Stimulated activated CD4-positive, alpha-beta T cell treated with anti-CD3 and anti-CD28 coated beads, TNF-alpha, amount 100 ng/mL, for 1 hour (primary cell): ENCODE measurements at places on chromosomes 4 and X.

GRCh38 chr4:178976861-178977260, 1534.6 kb upstream of the AGA start:
- DNase-seq, result no peak

GRCh38 chr4:25972984-25973745, 59.1 kb downstream of the SMIM20 start:
- no peak for DNase-seq

- no peak for DNase-seq
These were observed 22.6 kb downstream of the NAP1L5 start for GRCh38 chr4:88674979-88675378.

- DNase-seq, result no peak
These were observed 5.6 kb upstream of the PRDX4 start for GRCh38 chrX:23661671-23662070.

GRCh38 chr4:159551281-159551680, 448.4 kb downstream of the RAPGEF2 start:
- no peak for DNase-seq

DNA sequence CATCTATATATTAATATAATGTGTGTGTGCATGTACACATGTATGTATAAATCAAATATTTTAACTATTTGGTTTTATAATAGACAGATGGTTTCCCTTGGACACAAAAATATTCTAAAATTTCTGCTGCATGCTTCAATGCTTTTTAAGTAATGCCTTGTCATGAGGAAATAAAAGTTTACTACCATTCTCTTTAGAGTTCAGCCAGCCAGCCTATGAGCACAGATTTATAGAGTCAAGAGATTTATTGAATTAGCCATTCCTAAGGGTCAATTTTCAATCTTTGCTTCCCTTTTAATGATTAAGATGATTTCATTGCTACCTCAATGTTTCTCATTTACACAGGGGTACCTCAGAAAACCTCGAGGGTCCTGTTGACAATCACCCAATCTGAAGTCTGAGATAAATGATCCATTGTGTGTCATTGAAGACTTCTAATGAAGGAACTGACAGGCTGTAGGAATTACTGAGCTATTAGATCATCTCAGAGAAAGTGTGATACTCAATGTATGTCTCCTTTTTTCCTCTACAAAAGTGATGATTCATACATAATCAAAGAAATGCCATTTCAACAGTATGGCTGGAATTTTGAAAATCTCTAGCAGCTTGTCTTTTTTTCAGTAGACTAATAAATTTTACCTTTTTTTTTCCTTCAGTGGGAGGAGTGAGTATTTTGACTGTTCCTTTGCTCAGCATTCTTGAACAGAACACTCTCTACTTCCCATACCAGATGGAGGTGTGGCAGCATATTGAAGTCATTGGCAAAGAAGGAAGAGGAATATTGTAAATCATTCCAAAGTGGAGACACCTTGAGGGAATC, 222.6 kb upstream of the PCDH18 start:
- no peak for DNase-seq

DNA sequence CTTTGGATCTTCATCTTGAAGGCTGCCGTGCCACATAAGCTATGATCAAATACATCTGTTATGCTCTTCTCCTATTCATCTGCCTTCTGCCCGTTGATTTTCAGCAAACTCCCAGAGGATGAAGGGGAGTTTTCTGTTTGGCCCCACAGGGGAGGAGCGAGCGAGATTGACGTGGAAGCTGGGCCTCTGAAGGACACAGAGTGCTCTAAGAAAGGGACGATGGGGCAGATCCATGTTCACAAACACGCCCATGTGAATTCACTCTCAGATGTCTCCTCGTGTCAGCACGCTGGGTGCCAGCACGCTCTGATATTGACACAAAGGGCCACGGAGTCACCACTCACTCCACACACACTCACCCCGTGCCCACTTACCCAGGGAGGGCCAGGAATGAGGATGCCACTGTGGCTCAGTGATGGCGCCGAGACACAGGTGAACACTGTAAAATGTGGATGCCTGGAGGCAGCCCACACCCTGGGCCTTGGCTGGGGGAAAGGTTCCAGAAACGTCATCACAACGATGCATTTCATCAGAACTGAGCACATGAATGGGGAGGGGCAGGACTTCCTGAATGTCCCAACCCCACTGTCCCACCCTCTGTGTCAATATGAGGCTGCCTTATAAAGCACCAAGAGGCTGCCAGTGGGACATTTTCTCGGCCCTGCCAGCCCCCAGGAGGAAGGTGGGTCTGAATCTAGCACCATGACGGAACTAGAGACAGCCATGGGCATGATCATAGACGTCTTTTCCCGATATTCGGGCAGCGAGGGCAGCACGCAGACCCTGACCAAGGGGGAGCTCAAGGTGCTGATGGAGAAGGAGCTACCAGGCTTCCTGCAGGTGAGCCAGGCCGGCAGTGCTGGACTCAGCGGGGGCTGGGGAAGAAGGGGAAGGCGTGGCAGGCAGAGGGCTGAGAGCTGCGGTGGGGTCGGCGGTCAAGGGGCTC, at the start of gene S100P:
Gene S100P (plus strand): TSS at position 648 of the 946 bp plus-strand sequence. CDS start 55 bp downstream, at position 703.
- DNase-seq, result no peak
